ENCODE measurements at places on chromosomes 1 and 21.

- no peak for DNase-seq
Observed at GRCh38 chr1:21344750-21345443, 54.6 kb upstream of the ECE1 start.

GRCh38 chr1:92441697-92442342, 44.9 kb downstream of the GFI1 start:
- DNase-seq: no peak

DNA sequence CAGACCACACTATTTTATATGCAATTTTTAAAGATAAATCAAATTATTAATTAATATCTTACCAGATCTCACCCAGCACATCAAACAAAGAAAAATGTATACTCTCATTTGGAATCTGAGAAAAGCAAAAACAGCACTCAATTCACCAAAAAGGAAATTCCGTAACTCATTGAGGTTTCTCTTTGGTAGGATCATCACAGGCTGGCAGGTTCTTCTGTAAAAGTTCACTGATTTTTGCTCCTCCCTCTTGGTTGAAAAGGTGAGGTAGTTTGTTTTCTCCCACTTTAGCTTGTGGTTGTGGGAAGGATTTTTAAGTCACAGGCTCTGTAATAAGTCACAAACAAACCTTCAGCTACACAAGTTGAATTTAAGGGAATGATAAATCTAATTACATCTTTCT, at the start of gene LIPI:
Gene LIPI, minus strand, starts transcription at position 218 of the 400 bp plus-strand sequence. Its CDS starts 110 bp downstream, at position 108.
- DNase-seq: no peak

DNA sequence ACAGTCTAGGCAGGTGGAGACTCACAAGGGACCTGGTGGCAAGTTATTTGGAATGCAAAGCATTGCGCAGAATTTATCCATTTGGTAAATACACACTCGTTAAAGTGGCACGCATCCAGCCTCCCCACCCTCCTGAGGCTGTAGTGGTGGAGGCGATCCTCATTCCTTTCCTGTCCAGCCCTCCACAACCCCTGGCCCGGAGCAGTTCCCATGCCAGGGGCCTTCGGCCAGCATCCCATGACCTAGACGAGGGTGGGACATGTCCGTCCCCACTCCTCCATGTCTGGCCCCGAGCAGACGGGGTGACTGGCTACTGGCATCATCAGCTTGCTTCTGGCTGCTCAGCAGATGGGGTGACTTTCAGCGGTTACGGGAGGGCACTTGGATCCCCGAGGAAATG, 281.5 kb upstream of the VAMP3 start:
- no peak for DNase-seq

DNA sequence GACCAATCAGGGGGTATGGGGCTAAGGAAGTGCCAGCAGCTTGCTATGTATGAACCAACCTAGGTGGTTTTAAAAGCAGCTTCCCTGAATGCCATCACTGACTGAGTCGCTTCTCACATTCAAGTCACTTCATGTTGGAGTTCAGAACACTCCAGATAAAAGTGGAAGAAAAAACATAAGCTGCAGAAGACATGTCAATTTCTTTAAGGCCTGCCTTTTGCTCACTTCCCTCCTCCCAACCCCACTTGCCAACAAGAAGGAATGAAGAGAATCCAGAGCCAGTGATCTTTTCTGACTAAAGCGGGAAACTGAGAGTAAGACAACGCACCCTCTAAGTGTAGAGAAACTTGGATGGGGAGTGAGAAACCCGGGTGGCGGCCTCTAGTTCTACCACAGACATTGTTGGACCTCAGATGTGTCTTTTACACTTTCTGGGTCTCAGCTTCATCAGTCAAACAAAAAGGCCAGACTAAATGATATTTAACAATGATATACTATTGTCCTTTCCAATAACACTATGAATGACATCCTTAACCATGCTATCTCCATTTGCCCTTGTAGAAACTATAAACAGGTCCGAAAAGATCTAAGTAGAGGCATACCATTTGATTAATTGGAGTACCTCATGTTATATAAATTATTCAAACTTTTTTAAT, 54.1 kb downstream of the LUZP1 start:
- no peak for DNase-seq

- no peak for DNase-seq
Observed at GRCh38 chr1:17743008-17743647, 12.0 kb upstream of the ACTL8 start.

DNA sequence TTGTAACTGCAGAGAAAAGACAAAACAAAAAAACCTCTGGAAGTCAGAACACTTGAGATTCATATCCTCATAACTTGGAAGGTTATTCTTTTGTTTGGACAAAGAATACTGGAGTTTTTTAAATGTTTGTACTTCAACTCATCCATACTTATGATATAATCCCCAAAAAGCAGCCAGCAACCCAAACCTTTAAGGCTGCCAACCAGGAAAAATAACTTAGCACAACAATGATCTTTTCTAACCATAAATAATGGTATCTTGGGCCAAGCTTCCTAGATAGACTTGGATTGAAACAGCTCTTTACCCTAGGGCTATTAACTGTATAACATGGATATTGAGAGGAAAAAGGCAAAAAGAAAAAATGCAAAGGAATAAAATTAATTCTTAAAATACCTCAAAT, 335.1 kb downstream of the LTN1 start:
- no peak for DNase-seq

GRCh38 chr21:46634966-46635323, 529 bp upstream of the PRMT2 start:
- DNase-seq: peak; percentile 68
